Fibroblast of skin of scalp (primary cell): ENCODE measurements at places on chromosomes 5 and 9.

GRCh38 chr5:23411994-23412393 is 95.4 kb upstream of the PRDM9 start:
- no peak for DNase-seq

GRCh38 chr9:81264516-81264915 is 424.8 kb downstream of the TLE1 start:
- no peak for DNase-seq

- no peak for DNase-seq
Observed at GRCh38 chr5:175001876-175002645, 277.7 kb downstream of the MSX2 start.

- DNase-seq, result peak; percentile 63
Observed at GRCh38 chr5:33679791-33680190, 212.0 kb downstream of the ADAMTS12 start.

- no peak for DNase-seq
Observed at GRCh38 chr5:116415989-116416388, 158.6 kb downstream of the SEMA6A start.

DNA sequence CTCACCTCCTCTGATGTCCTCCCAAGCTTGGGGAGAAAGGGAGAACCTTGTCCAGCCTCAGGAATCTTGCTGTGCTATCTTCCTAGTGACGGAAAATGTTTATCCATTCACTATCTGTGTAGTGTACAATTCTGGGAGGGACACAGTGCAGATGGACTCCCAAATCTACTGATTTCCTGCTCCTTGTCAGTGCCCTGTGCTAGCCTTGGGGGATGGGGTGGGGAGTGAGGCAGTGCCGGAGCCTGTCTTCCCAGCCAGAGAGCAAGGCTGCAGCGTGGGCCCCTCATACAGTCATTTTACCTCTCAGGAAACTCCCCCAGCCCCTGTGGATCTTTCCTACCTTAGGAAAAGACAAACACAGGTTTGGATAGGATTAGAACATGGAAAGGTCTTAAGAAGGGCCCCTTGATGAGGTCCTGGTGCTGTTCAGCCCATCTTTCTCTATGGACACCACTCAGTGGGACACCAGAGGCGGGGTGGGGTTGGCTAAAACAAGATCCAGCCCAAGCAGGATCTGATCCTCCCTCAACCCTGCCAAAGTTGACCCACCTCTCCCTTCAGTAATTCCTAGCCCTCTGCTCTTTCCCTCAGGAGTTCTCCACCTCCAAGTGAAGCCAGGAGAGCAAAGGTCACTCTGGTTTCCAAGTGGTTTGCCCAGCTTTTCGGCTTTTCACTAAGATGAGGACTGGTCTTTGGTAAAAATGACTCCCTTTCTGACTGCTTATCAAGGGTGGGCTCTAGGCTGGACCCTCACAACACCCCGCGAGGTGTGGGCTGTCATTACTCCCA is 3.4 kb downstream of the DOLK start:
- DNase-seq, result no peak

DNA sequence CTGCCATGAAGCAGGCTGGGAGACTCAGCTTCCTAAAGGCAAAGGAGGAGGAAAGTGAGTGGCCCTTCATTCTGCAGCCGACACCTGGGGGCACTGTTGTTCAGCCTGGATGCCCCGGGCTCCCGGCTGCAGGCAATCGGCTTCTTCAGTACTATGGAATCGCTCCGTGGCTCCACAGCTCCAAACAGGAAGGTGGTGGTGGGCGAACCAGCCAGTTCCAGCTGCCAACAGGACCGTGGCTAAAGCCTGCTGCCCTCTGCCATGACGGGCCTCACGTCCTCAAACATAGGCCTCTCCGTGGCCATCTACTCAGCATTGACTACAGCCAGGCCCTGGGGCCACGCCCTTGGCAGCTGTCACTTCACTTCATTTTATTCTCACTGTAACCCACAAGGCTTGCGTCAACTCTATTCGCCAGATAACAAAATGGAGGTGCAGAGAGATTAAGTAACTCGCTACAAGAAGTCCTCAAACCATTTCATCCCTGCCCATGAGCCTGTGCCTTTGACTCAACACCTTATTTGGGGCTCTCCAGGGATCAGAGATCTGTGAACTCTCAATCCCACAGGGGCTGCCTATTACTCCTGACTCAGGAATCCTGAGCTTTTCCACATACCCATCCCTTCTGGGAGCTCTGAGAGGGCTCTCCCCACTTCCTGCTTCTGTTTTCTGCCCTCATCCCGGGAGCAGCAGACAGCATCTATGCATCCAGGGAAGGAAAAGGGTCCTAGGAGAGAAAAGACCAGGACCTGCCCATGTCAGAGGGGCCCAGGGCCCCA is 38.0 kb downstream of the PAX5 start:
- peak; percentile 68 for DNase-seq

DNA sequence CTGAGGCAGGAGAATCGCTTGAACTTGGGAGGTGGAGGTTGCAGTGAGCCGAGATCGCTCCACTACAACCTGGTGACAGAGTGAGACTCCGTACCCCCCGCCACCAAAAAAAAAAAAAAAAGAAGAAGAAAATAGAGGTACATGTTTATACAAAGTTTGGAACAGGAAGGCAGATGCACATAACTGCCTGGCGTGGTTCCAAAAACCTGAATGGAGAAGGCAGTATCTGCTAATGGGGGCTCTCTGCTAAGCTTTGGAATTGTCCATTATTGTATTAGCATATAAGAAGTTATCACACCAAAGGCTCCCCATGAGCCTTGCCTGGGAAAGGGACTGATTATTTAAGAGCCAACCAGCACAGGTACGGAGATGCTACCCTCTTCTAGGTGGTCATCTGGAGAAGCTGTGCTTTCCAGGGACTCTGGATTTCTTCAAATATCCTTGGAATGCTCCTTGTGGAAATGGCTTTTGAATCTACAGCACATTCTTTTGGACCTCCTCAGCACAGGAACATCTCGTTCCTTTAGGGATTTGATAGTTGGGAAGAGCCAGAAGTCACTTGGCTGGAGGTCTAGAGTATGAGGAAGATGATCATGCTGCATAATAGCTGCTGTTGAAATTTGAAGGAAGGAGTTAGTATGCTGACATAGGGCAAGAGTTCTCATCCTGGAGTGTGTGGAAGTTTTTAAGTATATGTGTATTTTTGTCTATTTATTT is 42.5 kb upstream of the ABCA1 start:
- DNase-seq, result peak; percentile 75

GRCh38 chr5:125375143-125375542 is 628.7 kb upstream of the ZNF608 start:
- DNase-seq, result no peak

DNA sequence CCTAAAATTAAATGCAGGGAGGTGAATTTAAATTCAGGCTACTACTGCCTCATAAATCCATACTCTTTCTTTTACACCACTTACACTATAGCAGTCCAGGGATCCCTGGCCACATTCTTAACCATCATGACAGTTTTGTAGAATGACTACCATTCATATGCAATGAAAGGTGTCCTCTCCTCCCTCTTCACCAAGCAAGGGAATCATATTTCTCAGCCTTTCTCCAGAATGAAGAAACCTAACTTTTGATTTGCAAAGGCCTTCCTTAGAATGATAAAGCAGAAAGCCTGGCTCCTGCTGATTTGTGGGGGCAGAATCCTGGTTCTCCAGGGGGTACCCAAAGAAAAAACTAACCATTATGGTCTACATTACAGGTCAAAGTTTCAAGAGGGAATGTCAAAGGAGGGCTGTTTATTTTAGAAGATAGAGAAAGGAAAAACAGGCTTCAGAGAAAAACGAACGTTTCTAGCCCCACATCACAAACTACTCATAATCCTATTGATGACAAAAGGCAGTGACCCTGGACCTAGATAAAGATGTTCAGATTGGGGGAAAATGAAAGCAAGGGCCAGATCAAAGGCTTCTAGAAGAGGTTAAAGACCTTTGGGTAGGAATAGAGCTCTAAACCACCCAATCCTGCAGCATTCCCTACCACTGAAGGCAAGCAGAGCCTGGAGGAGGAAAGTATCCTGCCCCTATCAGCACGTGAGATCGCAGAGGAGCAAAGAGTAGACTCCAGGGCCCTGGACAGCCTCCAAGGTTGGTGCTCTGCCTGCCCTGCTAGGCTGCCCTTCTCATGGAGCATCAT is 11.5 kb downstream of the WNT8A start:
- no peak for DNase-seq

GRCh38 chr9:70065572-70065971 is 21.9 kb downstream of the MAMDC2 start:
- no peak for DNase-seq
